Kidney (tissue), 22 donors: ENCODE measurements at places on chromosomes 16 and 17.
A peak's percentile ranks its signal among the peaks of the same experiment; 100 is the strongest.

DNA sequence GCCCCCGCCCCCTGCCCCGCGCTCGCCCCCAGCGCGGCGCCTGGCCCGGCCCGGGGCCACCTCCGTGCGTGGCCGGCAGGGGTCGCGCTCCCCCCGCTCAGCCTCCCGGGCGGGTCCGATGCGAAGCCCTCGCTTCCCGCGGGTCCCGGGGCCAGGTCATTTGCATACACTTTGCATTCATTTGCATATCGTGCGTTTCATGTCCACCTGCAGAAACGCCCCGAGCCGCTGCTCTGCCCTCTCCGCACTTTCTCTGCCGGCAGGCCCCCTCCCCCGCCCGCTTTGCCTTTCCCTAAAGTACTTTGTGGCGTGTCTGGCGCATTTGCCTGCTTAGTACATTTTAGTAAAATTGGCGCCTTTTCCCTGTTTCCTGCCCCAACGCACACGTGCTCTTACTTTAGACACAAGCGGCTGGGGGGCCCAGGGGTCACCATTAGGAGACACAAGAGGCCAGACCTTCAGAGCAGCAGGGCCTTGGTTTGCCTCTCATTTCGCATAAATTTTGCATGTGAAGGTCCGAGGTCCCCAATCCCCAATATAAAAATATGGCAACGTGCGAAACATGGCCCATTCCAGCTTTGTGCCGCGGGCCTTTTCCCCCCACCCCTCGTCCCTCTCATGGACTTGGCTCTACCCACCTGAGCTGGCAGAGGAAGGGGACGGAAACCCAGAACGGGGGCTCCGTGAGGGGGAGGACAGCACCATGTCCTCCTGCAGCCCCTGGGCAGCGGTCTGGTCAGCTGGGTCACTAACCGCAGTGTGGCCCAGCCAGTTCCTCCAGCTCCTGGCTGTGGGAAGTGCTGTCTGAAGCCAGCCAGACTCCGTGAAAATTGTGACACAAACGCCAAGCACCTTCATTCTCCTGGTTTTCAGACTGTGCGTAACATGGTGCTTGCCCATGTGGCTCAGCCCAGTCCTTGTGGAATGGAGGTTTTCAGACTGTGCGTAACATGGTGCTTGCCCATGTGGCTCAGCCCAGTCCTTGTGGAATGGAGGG lies 34.8 kb downstream of the CBFA2T3 start:
- peak; percentile 69 for DNase-seq

GRCh38 chr17:32021615-32021955 lies 14.4 kb downstream of the LRRC37B start:
- DNase-seq, result no peak

DNA sequence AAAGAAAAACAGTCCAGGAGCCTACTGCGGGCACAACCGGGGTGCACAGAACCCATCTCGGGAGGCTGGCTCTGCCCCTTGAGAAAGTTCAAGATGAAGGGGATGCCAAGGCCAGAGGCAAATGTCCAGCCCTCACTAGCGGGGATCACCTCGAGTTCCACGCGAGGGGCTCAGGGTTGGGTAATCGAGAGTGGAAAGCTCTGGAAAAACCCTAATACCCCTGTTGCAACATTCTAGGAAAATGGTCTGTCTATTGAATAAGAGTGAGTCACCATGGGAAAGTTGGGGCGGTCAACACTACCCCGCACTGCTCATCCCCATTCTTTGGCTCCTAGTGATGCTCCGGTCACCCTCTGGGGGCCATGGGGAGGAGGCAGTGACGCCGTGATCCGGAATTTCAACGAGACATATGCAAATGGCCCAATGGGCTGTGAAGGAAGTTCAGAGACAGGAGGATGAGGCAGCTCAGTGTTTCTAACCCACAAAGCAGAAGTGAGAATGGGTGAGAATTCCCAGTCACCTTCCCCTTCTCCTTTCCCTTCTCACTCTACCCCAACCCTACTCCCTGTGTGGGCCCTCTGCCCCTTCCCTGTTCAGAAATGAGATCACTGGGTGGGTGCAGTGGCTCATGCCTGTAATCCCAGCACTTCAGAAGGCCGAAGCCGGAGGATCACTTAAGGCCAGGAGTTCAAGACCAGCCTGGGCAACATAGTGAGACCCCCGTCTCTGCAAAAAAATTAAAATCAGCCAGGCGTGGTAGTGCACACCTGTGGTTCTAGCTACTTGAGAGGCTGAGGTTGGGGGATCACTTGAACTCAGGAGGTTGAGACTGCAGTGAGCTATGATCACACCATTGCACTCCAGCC lies 22.4 kb downstream of the SOCS3 start:
- no peak for DNase-seq

- DNase-seq, result no peak
Observed at GRCh38 chr17:8754890-8755289, 3.5 kb downstream of the SPDYE4 start.

DNA sequence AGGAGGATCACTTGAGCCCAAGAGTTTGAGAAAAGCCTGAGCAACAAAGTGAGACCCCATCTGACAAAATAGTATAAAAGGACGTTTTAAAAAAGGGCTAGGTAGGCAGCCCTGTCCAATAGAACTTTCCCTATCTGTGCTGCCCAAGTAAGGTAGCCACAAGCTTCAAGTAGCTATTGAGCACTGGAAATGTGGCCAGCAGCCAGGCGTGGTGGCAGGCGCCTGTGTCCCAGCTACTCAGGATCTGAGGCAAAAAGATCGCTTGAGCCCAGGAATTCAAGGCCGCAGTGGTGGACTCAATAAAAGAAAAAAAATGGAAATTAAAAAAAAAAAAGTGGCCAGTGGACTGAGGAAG lies 1.5 kb upstream of the NQO1 start:
- no peak for DNase-seq

- peak; percentile 14 for DNase-seq
Observed at GRCh38 chr16:29710227-29711219, 31.5 kb downstream of the QPRT start.

DNA sequence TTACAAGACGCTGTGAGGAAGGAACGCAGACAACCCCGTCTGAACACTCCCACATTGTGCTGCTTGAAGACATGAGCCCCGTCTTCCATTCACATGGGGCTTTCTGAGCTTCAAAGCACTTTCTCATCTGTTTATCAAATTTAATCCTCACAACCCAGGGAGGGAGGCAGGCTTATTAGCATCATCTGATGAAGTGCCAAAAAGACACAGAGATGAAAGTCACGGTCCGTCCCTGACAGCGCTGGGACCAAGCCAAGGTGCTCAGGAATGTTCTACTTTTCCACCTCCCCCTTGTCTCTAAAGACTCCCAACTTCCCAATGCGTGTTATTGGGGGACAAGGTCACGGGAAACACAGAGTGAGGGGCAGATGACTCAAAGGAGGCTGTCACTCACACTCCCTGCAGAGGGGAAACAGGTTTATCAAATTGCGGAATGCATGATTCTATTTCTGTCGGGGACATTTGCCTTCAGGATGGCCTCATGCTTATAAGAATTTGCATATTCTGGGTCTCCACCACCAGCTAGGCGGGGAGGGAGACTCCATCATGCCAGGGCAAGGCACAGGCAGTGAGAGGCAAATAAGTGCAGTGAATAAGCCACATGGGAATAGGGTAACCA lies 10.7 kb downstream of the XYLT1 start:
- peak; percentile 15 for DNase-seq
